ENCODE measurements at places on chromosomes 3 and 15.

GRCh38 chr3:71511037-71511436, 72.5 kb downstream of the FOXP1 start:
- DNase-seq = no peak

GRCh38 chr3:31533169-31534064, 692 bp downstream of the STT3B start:
- DNase-seq = peak; percentile 42

- no peak for DNase-seq
Observed at GRCh38 chr15:22786868-22787698, 639 bp downstream of the NIPA1 start.

GRCh38 chr15:69963385-69963784, 134.3 kb downstream of the TLE3 start:
- no peak for DNase-seq

DNA sequence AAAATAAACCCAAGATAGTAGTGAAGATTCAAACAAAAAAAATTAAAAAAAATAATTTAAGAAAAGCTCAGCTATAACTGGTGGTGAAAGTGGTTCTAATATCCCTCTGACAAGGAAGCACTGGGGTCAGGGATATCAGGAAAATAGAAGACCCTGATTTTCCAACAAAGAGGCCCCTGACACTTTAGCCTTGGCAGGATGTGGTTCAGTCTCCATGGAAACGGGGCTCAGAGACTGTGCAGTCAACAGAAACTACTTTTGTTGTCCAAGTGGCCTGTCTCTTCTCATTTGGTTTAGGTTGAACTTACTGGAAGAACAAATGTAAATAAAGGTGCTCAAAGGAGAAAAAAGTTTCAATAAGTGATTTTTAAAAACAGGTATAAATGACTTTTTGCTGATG, 27.2 kb downstream of the INTS14 start:
- DNase-seq = no peak
